ENCODE measurements at places on chromosomes 12 and 14. TPM values are rescaled to one million over a fixed set of nuclear protein-coding genes. Genes with fewer than 3 reads are reported as not detected.

Gene P2RX2
- not detected for total RNA-seq

Gene HNRNPA1
- total RNA-seq = 188 TPM

Gene TMEM119
- not detected for total RNA-seq

Gene EGLN3
- 7.5 TPM for total RNA-seq

Gene TAS2R8
- not detected for total RNA-seq

Gene OR4L1
- not detected for total RNA-seq

Gene CCDC177
- total RNA-seq = not detected
